Right forelimb (tissue), 1 donor: ENCODE measurements at places on chromosomes 7 and 10.

DNA sequence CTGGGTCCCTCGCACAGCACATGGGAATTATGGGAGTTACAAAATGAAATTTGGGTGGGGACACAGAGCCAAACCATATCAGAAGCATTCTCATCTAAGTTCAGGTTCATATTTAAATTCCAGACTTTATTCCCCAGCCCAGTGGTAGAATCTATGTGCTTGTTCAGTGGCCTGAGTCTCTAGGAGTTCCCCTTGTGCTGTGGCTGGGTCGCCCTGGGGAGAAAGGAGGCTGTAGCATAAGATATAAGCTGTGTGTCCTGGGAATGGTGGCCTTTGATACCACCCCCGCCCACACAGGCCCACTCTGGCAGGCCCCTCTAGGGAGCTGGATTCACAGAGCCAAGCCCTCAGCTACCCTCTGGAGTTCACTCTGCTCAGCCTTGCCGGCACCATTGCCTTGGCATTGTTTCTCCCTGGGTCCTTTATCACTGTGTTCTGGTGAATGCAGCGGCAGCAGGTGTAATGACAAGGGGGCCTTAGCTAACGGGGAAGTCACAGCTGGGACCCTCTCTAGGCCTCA lies 64.2 kb downstream of the MINDY4 start:
- peak; percentile 29 for DNase-seq

GRCh38 chr7:105224884-105225651 lies 163.7 kb downstream of the SRPK2 start:
- no peak for DNase-seq

DNA sequence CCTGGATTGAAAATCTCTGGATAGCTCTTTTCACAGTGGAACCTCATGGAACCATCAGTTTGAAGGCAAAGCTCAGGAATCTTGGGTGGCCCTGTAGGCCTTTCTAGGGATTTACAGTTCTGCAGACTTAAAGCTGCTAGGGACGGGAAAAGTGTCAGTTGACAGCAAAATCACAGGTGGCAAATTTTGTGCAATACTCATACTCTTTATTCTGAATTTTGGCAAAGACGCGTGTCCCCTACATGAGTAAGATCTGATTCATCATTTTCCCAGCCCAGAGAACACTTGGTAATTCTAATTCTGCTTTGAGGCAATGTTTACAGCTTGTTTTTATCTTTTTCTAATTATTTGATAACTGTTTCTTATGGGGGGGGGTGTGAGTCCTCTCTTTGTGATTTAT lies 3.6 kb downstream of the LRRC17 start:
- no peak for DNase-seq

DNA sequence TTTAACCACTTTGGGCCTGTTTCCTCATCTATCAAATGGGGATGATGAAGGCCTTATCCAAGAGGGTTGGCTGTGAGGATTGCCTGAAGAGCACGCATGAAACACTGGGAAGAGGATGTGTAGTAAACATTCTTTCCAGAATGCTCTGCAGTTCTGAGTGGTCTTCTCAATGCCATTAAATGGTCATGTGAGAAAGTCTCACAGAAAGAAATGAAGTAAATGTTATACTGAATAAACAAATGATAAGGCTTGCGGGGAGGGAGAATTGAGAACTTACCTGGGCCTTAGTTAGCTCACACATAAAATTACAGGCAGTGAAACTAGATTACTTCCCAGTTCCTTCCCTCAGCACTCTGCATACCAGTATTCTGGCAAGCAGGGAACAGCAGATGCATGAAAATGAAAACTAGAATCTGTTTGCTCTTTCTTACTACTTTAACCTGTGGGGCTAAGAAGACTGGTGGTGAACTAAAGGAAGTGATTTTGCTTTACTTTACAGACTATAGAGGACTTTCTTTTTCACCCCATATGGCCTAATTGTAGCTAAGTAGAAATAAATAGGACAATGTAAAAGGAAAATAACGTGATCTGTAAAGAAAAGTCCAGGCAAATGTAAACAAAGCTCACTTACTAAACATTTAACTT lies 135.3 kb upstream of the CCDC6 start:
- DNase-seq = no peak

DNA sequence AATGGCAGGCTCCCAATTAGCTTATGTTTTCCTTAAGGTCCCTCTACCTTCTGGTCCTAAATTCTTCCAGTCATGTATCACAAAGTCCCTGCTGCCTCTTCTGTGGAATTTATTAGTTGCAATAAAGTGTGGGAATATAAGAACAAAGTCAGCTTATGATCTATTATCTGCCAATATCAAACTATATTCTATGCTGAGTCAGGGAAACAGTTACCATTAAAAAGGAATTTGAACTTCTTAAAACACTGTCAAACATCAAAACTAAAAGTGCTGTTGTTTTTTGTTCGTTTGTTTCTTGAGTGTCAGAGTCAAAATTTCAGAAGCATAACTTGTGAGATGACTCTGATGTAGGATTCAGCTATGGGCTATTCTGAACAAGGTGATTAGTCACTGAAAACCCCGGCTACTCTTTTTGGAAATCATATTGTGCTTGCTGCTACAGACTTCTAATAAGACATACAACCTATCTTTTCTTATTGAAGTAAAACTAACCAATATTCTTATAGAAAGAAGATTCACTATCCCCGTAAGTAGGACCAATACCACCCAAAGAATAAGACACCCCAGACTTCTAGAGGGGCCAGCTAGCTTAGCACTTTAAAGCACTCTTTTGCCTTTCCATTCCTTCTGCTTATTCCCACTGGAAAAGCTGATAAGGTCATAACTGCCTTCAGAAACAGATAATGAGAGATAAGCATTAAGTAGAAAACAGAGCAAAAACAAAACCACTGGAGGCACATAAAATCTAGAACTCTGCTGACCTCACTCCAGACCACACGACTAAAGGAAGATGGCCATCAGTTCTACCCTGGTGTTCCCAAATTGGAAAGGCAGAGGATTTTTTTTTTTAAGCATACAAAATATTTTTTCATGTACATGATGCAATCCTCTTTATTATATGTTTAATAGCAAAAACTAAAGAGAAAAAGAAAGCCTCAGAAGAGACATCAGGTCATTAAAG lies 370.6 kb downstream of the PARD3 start:
- DNase-seq = no peak

- DNase-seq = no peak
These were observed 93.6 kb downstream of the CACNB2 start for GRCh38 chr10:18233775-18234174.

DNA sequence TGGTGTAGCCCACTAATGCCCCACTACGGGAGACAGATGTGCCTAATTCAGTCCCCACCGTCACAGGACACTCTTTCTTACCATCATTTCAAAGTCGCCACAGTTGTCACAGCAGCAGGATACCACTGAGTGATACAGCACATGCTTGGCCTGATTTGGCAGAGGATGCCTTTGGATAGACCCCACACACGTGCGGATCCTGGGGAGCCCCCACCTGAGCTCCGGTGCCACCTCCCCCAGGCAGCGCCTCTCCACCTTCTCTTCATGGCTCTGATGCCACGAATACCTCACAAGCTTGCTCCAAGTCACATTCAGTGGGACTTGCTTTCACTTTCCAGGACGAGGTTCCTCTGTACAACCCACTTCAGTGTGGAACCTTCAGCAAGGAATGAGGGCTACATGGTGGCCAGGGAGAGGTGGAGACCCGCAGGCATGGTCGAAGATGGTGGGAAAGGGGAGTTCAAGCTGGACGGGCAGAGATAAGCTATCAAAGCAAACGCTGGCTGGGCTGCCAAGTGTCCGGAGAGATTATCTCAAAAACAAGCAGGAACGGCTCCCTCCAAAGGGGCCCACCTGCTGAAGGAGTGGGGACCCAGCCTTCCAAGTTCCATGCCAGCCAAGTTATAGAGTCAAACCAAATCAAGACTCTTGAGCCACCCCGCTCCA lies 107.4 kb downstream of the ZRANB1 start:
- DNase-seq = no peak

- DNase-seq = no peak
These were observed 545.8 kb upstream of the AUTS2 start for GRCh38 chr7:69052447-69052846.

DNA sequence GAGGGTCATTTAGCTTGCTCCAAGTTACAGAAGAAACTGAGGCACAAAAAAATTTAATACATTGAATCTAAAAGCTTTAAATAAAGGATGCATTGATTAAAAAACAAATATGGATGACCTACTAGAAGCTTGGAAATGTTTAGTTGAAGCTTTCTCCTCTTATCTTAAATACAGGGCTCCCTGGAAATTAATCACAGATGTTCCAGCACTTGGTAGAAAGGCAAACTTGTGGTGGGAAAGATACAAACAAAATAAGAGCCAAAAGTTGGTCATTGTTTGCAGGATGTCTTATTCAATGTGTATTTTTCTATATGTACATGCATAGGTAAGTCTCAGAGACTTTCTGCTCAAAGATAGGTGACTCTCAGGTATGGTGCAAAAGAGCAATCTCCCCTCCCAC lies 40.7 kb upstream of the LYZL1 start:
- DNase-seq = no peak

GRCh38 chr10:36577126-36577525 lies 548.3 kb upstream of the ANKRD30A start:
- DNase-seq = no peak

GRCh38 chr10:33805831-33806230 lies 471.4 kb upstream of the NRP1 start:
- DNase-seq = no peak

DNA sequence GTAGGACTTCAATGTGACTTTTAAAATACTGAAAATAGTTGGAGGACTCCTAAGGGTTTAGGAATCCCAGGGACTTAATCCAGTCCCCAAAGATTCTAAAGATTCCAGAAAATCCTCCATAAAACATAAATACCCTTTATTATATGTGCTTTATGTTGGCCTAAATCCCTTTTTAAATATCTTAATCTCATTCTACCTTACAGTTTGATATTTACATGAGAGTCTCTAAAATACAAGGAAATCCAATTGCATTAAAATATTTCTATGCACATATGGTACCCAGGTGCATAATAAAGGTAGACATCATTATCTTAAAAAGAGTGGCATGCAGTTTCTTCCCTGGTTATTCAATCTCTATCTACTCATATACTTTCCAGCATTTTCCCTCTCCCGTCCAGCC lies 51.8 kb downstream of the BPGM start:
- DNase-seq = no peak
